ENCODE measurements at places on chromosomes 13 and 19.
A peak's percentile ranks its signal among the peaks of the same experiment; 100 is the strongest.

- DNase-seq: no peak
Observed at GRCh38 chr13:35210261-35210660, 266.2 kb downstream of the MAB21L1 start.

- peak; percentile 68 for DNase-seq
Observed at GRCh38 chr19:9586764-9587163, 2.5 kb upstream of the ZNF121 start.

- DNase-seq: no peak
Observed at GRCh38 chr13:64278493-64278892, 2862.8 kb upstream of the PCDH20 start.

- peak; percentile 100 for DNase-seq
Observed at GRCh38 chr19:58154679-58155648, 4.4 kb upstream of the ZNF329 start.

- DNase-seq: no peak
Observed at GRCh38 chr13:30572859-30573275, 44.9 kb upstream of the USPL1 start.

DNA sequence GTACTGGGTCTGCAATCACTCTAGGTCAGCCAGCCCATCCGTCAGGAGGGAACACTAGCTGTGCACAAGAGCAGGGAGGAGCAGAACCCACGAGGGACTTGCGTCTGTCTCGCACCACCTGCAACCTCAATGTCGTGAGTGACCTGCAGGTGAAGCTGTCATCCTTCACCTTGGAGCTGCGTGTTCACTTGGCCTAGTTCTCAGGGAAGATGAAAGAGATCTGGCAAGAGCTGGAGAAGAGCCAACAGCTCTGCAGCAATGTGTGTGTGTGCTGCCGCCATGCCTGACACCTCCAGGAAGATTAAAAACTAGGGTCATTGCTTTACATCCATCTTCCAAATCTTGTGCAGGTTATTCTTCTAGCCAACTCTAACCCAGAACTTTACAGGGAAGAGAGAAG lies 117.6 kb upstream of the MRI1 start:
- DNase-seq: no peak

GRCh38 chr19:368630-369024 lies 24.0 kb upstream of the MIER2 start:
- no peak for DNase-seq

- peak; percentile 77 for DNase-seq
Observed at GRCh38 chr19:29671393-29672160, 6.3 kb downstream of the PLEKHF1 start.

GRCh38 chr19:16327911-16328823 lies 3.5 kb downstream of the KLF2 start:
- no peak for DNase-seq

- DNase-seq: no peak
Observed at GRCh38 chr19:19081642-19082151, 17.9 kb downstream of the SLC25A42 start.

DNA sequence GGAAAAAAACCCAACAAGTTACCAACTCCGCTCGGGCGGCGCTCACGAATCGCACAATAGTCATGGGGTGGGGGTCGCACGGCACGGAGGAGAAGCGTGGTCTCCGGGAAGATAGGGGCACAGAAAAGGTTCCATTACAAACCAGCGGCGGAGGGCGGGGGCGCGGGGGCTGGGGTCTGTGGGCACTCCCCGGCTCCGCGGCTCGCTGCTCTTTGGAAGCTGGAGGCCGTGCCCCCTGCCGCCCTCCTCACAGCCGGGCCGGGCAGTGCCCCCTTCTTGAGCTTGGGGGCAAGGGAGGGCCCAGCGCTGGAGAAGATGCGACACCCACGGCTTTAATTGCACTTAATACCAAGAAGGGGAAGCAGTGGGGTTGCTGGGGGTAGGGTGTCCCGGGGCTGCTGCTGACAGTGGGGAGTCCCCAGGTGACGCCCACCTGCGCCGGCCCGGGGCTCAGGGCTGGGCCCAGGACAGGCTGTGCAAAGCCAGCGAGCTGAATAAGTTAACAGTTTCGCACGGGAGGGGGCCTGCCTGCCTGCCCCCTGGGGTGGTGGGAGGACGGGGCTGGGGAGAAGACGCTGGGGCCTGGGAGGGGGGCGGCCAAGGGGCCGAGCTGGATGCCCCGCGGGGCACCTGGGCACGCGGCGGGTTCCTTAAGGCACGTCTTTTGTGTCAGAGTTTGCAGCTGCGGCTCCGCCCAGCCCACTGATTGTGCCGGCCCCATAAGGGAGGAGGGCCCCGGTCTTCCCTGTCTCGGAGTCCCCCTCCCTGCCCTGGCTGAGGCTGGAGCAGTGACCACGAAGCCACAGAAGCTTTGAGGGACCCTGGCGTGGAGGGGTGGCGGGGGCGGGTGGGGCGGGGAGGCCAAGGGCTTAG lies 9.8 kb downstream of the DCAF15 start:
- DNase-seq: no peak

DNA sequence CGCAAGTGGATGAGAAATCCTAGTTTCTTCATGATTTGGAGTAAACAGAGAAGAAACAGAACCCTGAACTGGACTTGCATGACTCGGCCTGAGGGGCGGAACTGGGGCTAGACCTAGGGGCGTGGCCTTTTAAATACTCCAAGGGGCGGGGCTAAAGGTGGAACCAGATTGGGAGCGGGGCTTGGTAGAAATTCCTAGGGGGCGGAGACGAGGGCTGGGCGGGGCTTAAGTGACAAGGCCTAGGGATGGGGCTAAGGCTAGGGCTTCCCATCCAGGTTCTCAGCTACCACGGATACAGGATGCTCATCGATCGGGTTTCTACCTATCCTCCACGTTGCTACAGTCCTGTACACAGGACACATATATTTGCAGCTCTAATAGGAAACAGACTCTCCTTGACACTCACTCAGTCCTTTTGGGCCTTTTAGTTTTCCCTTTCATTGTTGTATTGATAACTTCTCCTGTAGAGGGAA lies 372 bp upstream of the ZNF699 start:
- no peak for DNase-seq

DNA sequence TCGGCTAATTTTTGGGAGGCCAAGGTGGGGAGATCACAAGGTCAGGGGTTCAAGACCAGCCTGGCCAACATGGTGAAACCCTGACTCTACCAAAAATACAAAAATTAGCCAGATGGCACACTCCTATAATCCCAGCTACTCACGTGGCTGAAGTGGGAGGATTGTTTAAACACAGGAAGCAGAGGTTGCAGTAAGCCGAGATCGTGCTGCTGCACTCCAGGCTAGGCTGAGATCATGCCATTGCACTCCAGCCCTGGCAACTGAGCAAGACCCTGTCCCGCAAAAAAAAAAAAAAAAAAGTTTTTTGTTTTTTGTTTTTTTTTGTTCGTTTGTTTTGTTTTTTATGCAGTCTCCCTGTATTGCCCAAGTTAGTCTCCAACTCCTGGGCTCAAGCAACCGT lies 21.2 kb downstream of the MAST1 start:
- no peak for DNase-seq

DNA sequence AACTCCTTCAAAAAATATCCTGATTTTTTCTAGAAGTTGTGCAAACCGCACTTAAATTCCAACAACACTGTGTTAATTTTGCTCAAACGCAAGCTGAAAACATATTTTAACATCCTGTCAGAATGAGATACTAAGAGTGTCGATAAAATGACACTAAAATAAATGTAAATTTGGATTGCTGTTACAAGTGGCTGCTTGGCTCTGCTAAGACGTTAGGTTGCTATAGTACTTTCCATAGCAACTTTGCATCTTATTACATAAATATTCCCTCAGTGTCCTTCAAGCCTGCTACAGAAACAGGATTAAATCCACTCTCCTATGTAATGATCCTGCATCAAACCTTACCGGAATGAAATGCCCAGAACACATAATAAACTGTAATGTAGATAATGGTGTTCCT lies 292.1 kb downstream of the DNAJC15 start:
- no peak for DNase-seq

DNA sequence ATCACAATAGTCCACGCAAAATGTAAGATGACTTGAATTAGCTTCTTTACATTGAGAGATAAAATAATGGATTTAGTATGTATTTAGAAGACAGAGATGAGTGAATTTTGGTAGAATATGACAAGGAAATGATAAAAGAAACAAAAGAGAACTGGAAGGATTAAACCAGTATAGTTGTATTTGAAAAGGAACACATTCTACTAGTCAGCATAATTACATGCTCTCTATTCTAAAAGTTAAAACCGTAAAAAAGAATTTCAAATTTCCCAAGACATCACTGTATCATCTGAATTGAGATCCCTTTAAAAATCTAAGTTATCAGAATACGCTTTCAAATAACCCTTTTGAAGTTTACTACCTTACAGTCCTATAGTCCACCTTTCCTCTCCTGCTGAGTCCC lies 1156.7 kb upstream of the PCDH9 start:
- DNase-seq: no peak

GRCh38 chr19:17451820-17452219 lies 3.4 kb upstream of the TMEM221 start:
- no peak for DNase-seq

DNA sequence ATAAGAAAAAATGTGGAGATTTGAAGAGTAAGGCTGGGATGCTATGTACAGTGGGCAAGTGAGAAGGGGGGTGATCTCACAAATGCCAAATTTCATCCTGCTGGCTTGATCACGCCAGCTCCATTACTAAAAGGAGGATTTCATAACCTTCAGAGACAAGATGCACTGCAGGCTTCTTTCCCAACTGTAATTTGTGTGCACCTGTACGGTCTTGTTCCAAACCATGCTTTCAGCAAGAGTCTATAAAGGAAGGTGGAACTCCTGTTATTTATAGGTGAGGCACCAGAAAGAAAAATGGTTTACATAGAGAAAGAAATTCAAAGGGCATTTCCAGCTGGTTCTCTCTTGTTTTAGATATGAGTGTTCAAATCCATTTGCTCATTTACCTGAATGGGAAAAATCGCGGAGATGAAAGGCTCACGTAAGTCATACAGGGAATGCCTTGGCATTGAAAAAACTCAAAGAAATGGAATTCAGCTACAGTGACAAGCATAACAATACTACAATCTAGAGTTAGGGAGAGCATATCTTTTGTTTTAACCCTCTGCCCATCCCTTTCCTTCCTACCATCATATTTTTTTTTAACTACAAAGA lies 13.3 kb downstream of the EFNB2 start:
- DNase-seq: no peak

DNA sequence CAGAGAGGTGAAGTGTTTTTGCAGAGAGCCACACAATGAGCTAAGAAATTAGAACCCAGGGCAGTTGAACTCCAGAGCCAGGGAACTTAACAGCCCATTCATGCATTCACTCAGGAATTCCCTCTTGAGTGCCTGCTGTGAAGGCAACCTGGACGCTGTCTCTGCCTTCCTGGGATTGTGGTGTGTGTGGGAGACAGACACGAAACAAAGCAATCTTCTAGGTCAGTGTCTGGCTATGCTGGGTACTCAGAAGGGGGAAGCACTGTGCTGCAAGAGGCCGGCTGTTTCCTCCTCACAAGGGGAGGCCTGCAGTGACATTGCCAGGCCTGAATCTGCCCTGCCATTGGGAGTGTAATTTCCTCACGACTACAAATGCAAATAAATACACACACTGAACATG lies 9.7 kb downstream of the BCKDHA start:
- DNase-seq: no peak

GRCh38 chr19:10092648-10093294 lies 6.7 kb downstream of the SHFL start:
- no peak for DNase-seq

DNA sequence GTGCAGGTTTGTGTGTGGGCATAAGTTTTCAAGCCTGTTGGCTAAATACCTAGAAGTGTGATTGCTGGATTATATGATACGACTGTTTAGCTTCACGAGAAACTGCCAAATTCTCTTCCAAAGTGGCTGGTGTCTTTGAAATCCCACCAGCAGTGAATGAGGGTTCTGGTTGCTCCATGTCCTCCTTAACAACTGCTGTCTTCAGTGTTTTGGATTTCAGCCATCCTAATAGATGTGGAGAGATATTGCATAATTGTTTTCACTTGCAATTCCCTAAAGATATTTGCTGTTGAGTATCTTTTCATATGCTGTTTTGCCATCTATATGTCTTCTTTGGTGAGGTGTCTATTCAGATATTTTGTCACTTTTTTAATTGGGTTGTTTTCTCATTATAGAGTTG lies 390.5 kb downstream of the ZNF536 start:
- DNase-seq: no peak

GRCh38 chr19:5838353-5839064 lies 993 bp downstream of the FUT6 start:
- DNase-seq: no peak

DNA sequence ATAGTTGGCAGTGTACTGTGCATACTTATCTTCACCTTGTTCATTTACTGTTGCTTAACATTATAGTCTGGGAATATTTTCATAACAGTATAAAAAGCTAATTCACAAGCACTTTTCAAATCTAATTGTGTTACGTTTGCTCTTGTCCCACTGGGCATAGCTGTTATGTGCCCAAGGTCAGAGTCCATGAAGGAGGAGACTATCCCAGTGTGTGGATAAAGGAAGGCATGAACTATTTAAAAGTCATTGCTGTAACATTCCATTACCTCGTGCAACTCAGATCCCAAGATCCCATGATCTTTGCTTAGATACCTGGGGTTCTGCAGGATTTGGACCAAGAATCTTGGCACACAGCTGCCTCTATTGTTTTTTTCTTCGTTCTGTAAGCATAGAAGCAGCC lies 35.1 kb upstream of the RFXAP start:
- no peak for DNase-seq

GRCh38 chr13:72004784-72005374 lies 137.9 kb upstream of the DACH1 start:
- DNase-seq: no peak

GRCh38 chr13:31739226-31739625 lies at the start of gene RXFP2:
Gene RXFP2 (plus strand): TSS chr13:31739526. CDS start chr13:31739613, 87 bp downstream.
- DNase-seq: no peak

GRCh38 chr19:10112037-10112761 lies 706 bp downstream of the P2RY11 start:
- DNase-seq: no peak

DNA sequence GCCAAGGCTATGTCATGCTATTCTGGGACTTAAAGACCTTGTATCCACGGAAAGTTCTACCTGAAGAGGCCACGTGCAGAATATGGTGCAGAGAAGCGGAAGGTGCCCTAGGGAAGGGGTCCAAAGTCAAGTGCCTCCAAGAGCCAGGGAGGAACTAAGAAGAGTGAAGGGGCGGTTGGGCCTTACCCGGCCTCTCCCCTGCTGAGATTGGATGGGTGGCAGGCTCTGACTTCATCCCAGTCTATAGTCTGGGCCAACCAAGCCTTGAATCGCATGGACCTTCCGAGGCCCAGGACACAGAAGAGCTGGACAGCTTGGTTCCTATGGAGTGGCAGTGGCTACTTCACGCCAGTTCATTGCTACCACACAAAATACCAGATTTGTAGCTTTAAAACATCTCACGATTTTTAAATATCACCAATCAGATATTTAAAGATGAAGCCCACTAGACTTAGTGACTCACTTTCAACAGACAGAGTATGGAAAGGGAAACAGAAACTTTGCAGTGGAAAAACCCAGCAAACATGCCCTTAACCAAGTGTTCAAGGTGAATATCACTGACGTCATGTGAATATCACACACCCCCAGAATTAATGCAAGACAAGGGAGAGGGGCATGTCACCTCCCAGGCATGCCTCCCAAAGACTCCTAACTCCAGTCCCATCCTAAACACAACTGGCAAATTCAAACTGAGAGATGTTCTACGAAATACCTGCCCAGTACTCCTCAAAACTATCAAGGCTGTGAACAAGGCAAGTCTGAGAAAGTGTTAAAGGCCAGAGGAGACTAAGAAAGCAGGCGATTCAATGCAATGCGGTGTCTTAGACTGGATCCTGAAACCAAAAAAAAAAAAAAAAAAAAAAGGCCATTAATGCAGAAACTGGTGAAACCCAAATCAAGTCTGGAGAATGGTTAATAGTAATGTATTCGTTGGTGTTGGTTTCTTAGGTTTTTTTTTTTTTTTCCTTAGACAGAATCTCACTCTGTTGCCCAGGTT lies 10.2 kb downstream of the C19orf12 start:
- no peak for DNase-seq
